ENCODE measurements at places on chromosomes 7 and 10. TPM values are rescaled to one million over a fixed set of nuclear protein-coding genes. Genes with fewer than 3 reads are reported as not detected.

Gene SUN3
- total RNA-seq: not detected

Gene LRIT1
- not detected for total RNA-seq

Gene WDR86
- 17.7 TPM for total RNA-seq

Gene NME8
- total RNA-seq: not detected

Gene CALML3
- total RNA-seq: not detected

Gene SPDYE6
- not detected for total RNA-seq

Gene CPEB3
- total RNA-seq: 1.7 TPM

Gene CD36
- 561 TPM for total RNA-seq

Gene CADPS2
- total RNA-seq: 26.9 TPM

Gene MGAM2
- not detected for total RNA-seq

Gene GJD4
- total RNA-seq: not detected

Gene LRRC61
- total RNA-seq: 0.09 TPM

Gene DEPP1
- total RNA-seq: 73.8 TPM

Gene ATXN7L1
- 13.8 TPM for total RNA-seq

Gene CDNF
- 1.2 TPM for total RNA-seq

Gene NUDT13
- 1.8 TPM for total RNA-seq

Gene JCAD
- 27.9 TPM for total RNA-seq

Gene LGI1
- 0.16 TPM for total RNA-seq

Gene SPDYE16
- total RNA-seq: 0.09 TPM

Gene MINDY4
- total RNA-seq: 13.2 TPM

Gene UNC5B
- total RNA-seq: 20.6 TPM

Gene ZNF3
- 71.3 TPM for total RNA-seq

Gene PTPRE
- 0.09 TPM for total RNA-seq

Gene FAM25A
- total RNA-seq: not detected

Gene PTF1A
- total RNA-seq: not detected

Gene MSMB
- total RNA-seq: not detected

Gene CUZD1
- total RNA-seq: 1.4 TPM

Gene ADD3
- 524 TPM for total RNA-seq

Gene SEMA3E
- total RNA-seq: 0.98 TPM

Gene KCNH2
- not detected for total RNA-seq

Gene WNT2
- total RNA-seq: 9.9 TPM

Gene BLNK
- not detected for total RNA-seq

Gene ZNF736
- 12.0 TPM for total RNA-seq

Gene DOCK1
- 69.7 TPM for total RNA-seq

Gene ORAI2
- total RNA-seq: 44.1 TPM

Gene ZNF239
- 1.8 TPM for total RNA-seq

Gene CDCA7L
- total RNA-seq: 116 TPM

Data from fibroblast of the aortic adventitia (primary cell).